ENCODE measurements at places on chromosomes 2 and 18. TPM values are rescaled to one million over a fixed set of nuclear protein-coding genes. Genes with fewer than 3 reads are reported as not detected.

CDK5R2 gene
- not detected for total RNA-seq

CNTNAP5 gene
- not detected for total RNA-seq

ANKRD30BL gene
- not detected for total RNA-seq

CROCC2 gene
- 0.26 TPM for total RNA-seq

PLA2R1 gene
- 13.6 TPM for total RNA-seq

DOK6 gene
- 9.0 TPM for total RNA-seq

DLX1 gene
- 1.4 TPM for total RNA-seq

CD8B2 gene
- not detected for total RNA-seq

GDF7 gene
- total RNA-seq = under 0.01 TPM
